T follicular helper cell (primary cell): ENCODE measurements at places on chromosomes 7 and 10.

GRCh38 chr7:74012842-74013249 lies 15.1 kb upstream of the ELN start:
- no peak for DNase-seq

GRCh38 chr7:36128448-36129047 lies 24.5 kb upstream of the EEPD1 start:
- no peak for DNase-seq

DNA sequence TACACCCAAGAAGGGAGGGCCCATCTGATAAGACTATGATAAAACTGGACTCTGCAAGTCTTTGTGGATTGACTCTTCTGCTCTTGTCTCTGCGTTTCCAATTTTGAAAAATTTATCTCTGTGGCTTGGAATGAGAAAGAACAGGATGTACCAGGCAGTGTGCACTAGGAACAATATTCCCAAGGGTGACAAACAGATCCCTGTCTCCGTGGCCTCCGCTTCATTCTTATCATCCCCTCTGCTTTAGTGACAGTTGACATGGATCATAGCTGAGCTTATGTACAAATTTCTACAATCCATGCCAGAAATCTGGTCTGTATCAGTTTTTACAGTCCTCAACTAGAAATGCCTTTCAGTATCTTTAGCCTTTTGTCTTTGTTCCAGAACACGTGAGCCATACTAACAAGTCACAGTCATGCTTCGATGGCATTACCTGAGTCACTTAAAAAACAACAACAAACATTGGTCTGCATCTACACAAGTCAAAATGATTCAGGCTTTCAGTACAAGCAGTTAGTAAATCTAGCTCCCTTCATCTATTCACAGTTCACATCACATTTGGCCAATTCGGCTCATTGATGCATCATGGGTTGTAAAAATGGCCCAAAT lies 393.6 kb upstream of the CELF2 start:
- no peak for DNase-seq

DNA sequence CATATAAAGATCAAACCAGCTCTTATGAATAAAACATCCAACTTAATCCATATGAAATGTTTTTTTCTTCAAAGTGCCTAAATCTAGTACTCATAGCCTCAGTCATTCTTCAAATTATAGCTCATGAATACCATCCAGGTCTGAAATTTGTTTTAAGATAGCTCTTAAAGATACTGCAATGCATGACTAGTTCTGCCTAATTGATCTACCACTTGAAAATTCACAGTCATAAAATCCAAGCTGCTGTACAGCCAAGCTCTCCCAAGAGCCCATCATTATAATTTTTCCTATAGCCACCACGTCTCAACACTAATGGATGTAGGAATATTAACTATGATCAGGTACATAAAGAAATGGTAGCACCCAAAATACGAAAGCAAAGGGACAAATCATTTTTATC lies 87.9 kb upstream of the RNF148 start:
- DNase-seq = no peak

- no peak for DNase-seq
Measured at GRCh38 chr7:99504281-99504602, 220 bp upstream of the ZKSCAN5 start.

GRCh38 chr10:78185693-78186055 lies 152.0 kb downstream of the RPS24 start:
- no peak for DNase-seq
